Ureter (tissue), 1 donor: ENCODE measurements at places on chromosomes 7 and 10. TPM values are rescaled to one million over a fixed set of nuclear protein-coding genes. Genes with fewer than 3 reads are reported as not detected.

- DNase-seq, result no peak
Observed at GRCh38 chr7:154698726-154699291, 304.1 kb downstream of the PAXIP1 start.

BAZ1B gene
- total RNA-seq, result 65.0 TPM

GRCh38 chr7:108290459-108291151 lies 160.4 kb upstream of the LAMB4 start:
- DNase-seq, result no peak

DNA sequence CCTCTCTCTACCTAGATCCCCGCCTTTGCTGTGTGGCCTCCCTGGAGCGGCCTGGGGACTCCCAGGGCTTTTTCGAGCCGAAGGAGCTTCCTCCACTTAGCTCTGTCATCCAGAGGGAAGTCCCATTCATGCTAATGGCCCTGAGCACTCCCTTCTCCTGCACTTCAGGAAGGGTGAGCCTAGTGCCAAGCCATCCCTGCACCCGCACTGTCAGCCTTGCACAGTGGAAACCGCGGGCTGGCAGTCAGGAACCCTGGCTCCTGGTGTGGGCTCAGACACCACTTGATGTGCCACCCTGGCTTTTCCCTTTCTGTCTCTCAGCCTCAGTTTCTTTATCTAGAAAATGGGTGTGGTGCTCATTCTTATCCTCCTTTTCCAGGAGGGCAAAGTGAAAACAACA lies 131.6 kb downstream of the ZMIZ1 start:
- DNase-seq, result no peak

DNA sequence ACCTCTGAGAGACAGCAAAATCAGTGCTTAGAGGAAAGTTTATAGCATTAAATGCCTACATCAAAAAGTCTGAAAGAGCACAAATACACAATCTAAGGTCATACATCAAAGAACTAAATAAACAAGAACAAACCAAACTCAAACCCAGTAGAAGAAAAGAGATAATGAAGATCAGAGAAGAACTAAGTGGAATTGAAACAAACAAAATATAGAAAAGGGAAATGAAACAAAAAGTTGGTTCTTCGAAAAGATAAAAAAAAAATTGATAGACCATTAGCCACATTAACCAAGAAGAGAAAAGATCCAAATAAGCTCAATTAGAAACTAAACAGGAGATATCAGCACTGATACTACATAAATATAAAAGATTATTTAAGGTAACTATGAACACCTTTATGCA lies 280.0 kb upstream of the NRG3 start:
- no peak for DNase-seq

LIPJ gene
- 0.39 TPM for total RNA-seq

DNA sequence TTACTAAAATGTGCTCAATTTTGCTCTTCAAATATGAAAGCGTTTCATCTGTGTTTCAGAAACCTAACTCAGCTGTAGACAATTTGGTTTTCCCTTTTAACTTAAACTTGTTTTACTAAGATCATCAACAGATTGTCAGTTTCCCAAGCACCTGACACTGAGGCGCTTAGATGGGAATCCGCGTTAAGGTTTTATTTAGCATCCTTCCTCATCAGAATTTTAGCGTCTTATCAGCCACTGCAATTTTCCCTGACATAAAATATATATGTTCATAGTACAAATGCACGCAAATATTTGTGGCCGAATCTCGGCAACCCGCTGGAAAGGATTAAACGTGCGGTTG lies 1.2 kb downstream of the SGCE start:
- DNase-seq, result no peak

- DNase-seq, result peak; percentile 49
Observed at GRCh38 chr7:80859272-80859970, 59.4 kb downstream of the SEMA3C start.
